ENCODE measurements at places on chromosomes 11 and 22.
A peak's percentile ranks its signal among the peaks of the same experiment; 100 is the strongest.

DNA sequence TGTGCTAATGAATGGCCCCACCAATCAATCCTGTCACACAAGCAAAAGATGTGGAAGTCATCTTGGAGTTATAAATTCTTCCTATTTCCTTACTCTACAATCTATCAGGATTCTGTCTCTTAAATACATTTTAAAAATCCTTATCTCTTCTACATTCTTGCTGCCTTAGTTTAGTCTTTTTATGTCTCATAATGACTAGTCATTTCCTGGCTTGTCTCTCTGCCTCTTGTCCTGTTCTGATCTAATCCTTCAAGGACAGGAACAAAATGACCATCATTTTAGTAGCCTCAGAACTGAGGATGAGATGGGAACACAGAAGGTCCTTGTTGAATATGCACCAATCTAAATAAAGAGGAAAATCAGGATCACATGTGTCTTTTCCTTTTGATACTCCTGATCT is 56.6 kb upstream of the LIN7C start:
- DNase-seq: no peak

DNA sequence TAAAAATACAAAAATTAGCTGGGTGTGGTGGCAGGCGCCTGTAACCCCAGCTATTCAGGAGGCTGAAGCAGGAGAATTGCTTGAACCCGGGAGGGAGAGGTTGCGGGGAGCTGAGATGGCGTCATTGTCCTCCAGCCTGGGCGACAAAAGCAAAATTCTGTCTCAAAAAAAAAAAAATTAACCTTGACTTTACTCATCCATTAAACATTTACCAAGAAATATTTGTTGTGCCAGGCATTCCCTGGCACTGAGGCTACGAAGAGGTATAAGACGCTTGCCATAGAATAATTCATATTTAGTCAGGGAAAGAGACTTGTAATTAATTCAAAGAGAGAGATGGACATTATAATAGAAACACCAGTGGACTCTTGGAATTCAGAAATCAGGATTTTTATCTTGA is 13.2 kb upstream of the PAFAH1B2 start:
- DNase-seq: no peak

DNA sequence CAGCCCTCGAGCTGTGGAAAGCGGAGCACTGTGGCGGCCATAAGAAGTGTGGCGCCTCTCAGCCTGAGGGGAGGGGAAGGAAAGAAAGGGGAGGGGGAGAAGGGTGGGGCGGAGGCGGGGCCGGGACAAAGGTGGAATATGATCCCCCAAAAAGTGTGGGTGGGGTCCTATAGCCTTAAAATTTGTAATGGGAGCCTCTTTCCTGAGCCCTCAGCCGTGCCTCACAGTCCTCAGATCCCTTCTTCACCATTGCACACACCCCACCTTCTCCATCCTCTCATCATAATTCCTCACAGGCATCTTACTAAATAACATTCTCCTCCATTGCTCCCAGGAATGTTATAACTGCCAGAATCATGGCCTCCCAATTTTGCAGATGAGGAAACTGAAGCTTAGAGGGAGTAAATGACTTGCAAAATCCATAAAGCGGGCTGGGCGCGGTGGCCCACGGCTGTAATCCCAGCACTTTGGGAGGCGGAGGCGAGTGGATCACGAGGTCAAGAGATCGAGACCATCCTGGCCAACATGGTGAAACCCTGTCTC is 600 bp upstream of the RAB6A start:
- DNase-seq: no peak

DNA sequence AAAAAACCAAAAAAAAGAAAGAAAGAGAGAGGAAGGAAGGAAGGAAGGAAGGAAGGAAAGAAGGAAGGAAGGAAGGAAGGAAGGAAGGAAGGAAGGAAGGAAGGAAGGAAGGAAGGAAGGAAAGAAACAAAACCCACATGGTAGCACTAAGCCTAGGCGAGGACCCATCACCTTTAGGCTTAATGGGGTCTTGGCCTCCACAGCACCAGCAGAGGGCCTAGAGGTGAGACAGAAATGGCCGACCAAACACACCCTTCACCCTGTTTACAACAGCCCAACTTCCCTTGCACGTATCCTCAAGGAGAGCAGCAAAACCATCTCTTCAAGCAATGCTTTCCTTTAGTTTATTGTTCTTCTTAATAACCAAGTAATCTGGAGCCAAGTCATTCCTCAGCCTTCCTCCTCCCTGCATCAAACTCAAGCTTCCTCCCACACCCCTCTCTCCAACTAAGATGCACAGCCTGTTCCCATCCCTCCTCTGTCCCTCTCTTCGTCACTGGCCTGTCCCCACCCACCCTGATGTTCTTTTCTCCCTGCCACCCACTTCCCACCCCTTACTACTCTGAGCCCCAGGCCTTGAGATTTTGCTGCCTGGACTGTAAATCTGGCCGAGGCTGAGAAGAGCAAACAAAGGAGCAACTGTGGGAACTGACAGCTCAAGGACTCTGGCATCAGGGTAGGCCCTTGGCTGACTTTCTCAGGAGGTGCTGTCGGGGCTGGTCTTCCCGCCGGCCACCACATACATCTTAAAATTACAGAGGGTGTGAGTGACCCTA is 26.0 kb downstream of the POU2AF1 start:
- no peak for DNase-seq

GRCh38 chr11:58567889-58568512 is 7.7 kb downstream of the LPXN start:
- DNase-seq: peak; percentile 64

GRCh38 chr22:39422101-39422500 is 22.5 kb downstream of the TAB1 start:
- DNase-seq: no peak

GRCh38 chr11:112580864-112581263 is 320.2 kb upstream of the PLET1 start:
- DNase-seq: no peak

DNA sequence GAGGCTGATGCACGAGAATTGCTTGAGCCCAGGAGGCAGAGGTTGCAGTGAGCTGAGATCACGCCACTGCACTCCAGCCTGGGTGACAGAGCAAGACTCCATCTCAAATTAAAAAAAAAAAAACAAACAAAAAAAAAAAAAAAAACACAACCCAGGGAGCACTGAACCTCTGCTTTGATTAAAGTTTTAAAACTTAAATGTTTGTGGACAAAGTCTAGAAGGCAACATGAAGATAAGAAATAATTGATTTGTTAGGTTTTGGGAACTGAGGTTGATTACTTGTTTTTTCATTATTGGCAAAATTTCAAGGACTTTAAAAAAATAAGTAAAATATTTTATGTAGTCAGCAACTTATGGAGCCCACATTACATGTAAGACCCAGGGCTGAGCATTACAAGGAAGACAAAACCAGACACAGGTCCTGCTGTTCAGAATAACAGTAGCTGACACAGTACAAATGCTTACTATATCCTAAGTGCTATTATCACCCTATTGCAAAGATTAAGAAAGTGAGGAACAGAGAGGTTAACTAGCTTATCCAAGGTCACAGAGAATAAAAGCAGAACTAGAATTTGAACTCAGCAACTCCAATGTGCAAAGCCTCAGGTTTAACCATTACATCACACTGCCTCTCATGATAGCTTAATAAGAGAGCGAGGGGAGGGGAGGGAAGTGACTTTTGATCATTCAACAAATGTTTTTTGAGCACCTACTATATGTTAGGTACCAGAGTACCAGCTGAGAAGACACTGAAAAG is 2.3 kb upstream of the CRY2 start:
- DNase-seq: no peak

DNA sequence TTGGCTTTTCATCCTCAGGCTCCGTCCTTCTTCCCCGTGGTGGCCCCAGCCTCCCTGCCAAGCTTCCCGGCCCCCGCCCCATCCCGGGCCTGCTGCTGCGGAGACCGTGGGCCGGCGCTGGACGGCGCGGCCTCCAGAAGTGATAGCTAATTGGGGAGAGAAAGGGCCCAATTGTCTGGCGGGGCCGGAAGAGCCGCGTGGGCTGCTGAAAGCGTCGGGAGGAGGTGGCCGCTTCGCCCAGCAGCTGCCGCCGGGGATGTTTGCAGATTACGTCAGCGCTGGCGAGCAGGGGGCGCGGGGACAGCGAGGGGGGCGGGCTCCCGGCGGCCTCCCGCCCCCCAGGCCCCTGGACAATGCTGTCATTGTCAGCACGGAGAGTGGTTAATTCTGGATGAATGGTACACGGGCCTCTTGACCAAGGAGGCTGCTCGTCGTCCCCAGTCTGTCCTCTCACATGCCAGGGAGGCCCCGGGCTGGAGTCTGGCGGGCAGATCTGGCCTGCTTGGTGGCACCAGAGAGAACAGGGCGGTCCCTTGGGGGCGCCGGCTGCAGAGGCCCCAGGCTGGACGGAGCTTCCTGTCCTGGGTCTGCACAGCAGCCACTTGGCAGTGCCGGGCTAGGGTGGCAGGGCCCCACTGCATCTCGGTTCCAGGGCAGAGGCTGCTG is 1.6 kb downstream of the SMIM38 start:
- DNase-seq: no peak

DNA sequence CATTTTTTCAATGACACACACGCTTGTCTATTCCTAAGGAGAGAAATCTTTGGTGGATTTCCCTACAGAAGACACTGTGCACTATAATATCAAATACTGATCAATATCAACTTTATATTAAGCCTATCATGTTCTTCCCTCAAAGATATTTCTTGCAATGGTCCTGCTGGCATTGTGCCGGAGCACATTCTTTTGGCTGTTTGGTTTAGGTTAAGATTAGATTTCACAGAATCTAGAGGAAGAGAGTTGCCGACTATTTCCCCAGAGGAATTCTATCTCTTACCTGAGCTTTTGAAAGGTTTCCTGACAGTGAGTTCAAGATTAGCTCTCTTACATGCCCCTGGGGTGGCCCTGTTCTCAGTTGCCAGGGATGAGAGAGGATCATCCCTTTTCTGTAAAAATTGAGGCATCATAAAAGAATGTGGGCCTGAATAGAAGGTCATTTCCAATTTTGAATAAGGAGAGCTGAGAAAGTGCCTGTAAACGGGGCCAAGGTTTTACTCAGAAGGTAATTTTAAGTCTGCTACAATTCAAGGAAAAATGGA is 180.6 kb upstream of the ARHGAP20 start:
- DNase-seq: no peak
